Kasumi-1 (cell line): ENCODE measurements at places on chromosomes 1 and 21.

GRCh38 chr1:206472024-206472423, 1.7 kb downstream of the IKBKE start:
- DNase-seq, result no peak

DNA sequence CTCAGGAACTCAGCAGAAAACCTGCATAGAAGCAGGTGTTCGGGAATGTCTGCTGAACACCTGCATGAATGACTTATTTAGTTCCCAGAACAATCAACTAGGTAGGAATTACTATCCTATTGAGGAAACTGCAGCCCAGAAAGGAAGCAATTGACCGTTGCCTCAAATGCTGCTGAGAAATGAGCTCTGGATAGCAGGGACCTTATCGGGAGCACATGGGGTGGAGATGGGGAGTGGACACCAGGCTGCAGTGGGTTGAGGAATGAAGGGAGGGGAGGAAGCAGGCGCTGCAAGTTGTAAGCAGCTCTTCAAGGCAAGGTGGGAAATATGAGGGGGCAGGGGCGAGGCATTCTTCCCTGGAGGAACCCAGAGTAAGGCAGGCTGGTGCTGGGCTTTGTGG, 10.8 kb upstream of the CDCP2 start:
- DNase-seq, result no peak

GRCh38 chr1:182984621-182985020, 31.7 kb upstream of the SHCBP1L start:
- no peak for DNase-seq

DNA sequence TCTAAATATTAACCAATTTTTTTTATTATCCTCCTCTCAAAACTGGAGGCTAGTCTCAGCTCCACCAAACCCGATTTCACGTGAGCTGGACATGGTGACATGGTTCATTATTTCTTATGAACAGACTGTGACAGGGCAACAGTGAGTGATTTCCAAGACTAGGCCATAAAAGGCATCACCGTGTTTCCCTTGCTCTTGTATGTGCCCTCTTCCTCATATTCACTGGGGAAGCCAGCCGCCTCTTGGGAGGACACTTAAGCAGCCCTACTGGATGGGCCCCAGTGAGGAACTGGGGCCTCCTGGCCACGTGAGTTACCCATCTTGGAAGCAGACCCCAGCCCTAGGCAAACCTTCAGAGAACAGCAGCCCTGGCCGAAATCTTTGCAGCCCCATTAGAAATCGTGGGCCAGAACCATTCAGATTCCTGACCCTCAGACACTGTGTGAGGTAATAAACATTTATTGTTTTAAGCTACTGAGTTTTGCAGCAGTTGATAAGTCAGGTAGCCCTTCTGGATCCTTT, 105.0 kb downstream of the GALNT2 start:
- no peak for DNase-seq

GRCh38 chr21:19609611-19610010, 1206.0 kb upstream of the TMPRSS15 start:
- DNase-seq, result no peak

DNA sequence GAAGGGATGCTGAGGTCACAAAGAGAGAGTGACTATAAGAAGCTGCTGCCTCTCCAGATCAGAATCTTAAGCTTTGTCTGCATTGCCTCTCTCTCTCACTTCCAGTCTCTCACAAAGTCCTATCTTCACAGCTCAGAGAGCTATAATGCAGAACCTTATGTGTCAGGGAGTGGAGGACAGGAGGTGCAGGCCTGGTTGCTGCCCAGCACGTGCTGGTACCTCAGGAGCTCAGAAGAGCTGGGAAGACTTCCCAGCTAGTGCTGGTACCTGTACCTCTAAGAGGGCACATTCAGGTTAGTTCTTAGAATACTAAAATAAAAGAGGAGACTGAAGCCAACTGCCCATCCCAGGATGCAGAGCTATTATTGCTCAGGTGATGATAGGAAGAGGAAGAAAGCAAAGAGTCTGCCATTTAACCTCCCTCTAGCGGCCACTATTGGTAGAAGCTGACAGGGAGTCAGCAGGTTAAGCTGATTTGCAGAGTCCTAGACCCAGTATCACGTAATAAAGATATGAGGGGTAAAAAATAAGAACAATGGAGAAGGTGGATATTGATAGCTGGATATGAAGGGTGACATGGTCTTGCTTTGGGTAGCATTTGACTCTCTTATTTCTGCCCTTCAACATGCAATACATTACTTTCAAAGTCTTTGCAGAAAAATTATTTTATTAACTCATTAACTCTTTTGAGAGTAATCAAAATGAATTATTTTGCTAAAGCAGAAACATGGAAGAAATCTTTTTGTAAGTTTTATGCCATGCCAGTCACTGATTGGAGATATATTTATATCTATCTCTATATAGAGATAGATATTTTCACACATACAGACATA, 138.1 kb upstream of the HMCN1 start:
- DNase-seq, result peak; percentile 51

DNA sequence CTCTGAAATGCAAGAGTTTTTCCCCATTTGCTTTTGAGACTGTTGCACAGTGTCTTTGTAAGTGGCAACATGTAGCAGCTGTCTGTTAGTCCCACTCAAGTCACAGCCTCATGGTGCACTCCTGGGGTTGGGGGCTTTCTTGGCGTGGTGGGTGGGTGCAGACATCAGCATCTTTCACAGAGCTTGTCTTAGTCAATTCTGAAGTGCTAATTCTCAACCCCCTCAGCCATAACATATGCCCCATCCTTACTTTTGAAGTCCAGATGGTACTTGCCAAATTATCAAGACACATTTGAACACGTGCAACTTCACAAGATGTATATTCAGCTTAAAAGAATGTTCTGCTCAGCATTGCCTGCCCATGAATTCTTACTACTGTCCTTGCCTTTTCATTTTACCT, 87.1 kb downstream of the VCAM1 start:
- DNase-seq, result no peak

DNA sequence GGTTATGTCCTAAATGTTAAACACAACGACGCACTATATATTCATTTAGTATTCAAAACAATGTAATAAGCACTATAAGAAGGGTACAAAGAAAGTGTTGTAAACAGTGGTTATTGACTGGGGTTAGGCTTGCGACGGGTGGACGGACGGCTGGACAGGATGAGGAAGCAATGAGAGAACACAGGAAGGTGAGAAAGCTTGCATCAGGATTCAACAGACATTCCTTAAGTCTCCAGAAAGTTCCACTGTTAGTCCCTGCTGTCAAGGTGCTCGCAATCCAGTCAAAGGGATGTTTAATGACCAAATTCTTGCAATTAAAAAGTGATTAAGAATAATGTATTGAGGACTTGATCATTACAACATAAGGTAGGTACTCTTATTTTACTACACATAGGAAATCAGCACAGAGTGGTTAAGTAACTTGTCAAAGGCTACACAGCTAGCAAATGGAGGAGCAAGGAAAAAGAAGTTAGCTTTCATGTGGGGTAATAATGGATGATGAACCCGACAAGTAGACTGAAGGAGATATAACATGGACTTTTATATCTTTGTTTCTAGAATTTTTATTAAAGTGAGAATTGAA, 994 bp upstream of the ACBD6 start:
- DNase-seq, result peak; percentile 56

DNA sequence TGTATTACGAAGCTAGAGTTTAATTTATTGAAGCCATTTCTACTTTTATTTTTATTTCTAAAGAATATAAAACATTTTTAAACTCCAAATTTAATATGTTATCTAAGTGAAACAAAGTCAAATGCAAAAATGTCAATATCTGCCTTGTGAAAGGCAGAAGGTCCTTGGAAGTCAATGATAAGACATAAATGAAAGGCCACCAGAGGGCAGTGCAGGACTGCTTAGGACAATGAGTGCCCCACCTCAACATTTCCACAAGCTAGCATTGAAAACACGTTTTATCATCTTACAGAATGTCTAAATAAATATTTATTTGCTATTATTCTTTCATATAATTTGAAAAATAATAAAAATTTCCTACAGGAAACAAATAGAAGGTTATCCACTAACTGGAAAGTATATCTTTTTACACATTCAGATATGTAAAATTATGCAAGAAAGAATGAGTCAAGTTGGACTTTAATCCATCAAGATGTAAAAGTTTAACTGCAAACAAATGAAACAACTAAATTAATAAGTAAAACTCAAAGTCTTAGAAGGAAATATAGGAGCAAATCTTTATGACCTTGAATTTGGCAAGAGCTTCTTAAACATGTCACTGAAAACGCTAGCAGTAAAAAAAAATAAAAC, 140.1 kb upstream of the FMN2 start:
- DNase-seq, result peak; percentile 69

DNA sequence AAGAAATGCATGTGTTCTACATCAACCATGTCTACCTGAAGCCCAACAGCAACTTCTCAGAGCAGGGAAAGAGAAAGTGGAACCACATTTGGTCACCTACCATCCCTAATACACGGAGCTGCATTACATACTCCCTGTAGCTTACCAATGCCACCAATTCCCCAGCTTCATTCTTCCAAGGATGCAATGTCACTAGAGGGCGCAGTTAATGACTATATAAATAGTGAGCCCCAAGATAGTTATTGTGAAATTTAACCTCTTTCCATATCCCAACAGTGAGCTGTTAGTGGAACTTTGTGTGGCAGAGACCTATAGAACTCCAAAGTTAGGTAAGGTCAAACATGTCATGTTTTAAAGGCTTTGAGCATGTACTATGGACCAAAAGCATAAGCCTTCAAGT, 618.3 kb downstream of the SMYD3 start:
- peak; percentile 64 for DNase-seq

DNA sequence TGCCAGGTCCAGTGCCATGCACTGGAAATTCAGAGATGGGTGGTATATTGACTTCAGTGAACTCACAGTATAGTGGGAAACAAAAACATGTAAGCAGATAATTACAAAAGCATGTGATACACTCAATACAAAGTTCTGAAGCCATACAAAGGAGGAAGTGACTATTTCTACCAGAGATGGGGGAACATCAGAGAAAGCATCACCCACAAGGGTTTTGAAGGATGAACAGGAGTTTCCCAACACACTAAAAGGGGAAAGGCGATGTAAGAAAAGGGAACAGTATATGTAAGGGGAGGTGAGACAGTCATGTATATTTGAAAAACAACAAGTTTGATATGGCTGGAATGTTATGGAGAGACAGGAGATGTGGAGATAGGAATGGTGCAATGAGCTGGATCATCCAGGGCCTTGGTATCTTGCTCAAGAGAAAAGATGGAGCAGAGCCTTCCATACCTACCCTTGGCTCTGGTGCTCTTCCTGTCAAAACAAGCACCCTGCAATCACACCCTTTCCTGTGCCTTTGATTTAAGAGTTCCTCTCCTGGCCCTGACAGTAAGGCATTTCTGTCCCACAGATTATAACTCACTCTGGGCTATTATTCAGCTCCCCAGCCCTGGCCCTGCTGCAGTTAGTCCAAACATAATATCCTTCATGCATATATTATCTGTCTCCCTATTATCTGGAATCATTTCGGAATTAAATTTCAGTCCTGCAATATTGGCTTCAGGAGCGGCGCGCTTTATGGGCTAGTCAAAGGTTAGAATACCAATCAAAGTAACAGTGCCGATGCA, 60.5 kb downstream of the DMAP1 start:
- no peak for DNase-seq

DNA sequence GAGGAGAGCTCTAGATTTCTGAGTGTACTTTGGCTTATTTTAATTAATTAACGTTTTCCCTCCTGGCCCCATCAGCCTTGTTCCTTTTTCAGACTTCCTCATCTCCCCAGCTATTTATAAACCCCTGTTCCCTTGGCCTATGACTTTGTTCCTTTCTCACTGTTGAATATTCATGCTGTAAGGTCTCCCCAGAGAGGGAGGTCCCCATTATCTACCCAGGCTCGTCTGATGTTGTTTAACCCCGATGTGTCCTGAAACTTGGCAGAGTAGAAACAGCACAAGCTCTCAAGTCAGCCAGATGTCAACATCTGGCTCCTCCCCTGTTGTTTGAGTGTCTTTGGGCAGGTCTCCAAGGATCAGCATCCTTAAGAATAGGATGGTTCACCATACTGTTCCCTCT, 153.6 kb downstream of the HIVEP3 start:
- peak; percentile 83 for DNase-seq

DNA sequence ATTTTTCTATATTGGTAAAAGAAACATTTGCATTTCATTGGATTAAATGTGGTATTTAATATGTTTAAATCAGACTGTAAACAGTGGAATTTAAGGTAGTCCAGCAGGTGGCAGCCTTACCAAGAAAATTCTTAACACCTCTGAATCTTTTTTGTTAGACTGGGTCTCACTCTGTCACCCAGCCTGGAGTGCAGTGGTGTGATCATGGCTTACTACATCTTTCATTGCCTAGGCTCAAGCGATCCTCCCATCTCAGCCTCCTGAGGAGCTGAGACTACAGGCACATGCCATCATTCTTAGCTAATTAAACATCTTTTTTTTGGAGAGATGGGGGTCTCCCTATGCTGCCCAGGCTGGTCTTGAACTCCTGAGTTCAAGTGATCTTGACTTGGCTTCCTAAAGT, 98.8 kb downstream of the RABGAP1L start:
- peak; percentile 74 for DNase-seq

- DNase-seq, result no peak
Observed at GRCh38 chr1:10803971-10804820, 7.8 kb upstream of the CASZ1 start.

DNA sequence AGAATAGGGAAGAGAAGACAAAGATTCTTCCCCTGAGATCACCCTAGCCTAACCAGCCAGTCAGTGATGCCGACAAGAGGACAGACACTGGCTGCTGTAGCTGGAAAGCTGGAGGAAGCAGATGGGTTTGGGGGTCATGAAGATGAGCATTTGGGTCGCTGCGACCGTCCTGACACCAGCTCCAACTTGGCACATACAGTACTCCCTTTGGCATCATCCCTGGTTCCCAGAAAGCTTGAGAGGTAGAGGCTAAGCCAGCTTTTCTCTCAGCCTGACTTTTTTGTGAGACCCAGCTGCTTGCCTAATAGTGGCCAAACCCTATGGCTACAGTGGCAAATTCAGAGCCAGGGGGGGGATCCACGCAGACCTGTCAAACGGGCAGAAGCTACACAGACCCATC, 43.0 kb upstream of the IKBKE start:
- DNase-seq, result no peak

GRCh38 chr1:237590386-237590785, 300.3 kb downstream of the ZP4 start:
- no peak for DNase-seq

DNA sequence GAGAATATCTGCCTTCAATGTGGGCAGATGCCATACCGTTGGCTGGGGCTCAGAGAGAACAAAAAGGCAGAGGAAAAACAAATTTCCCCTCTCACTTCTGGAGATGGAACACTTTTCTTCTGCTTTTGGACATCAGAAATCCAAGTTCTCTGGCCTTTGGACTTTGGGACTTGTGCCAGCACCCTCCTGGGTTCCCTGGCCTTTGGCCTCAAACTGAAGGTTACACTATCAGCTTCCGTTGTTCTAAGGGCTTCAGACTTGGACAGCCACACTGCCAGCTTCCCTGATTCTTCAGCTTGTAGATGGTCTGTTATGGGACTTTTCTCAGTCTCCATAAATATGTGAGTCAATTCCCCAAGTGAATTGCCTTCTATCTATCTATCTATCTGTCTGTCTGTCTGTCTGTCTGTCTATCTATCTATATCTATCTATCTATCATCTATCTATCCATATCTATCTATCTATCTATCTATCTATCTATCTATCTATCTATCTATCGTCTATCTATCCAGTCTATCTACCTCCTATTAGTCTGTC, 778.1 kb upstream of the TMPRSS15 start:
- DNase-seq, result no peak
